GM03348 (cell line): ENCODE measurements at places on chromosomes 3 and 15.
A peak's percentile ranks its signal among the peaks of the same experiment; 100 is the strongest.

DNA sequence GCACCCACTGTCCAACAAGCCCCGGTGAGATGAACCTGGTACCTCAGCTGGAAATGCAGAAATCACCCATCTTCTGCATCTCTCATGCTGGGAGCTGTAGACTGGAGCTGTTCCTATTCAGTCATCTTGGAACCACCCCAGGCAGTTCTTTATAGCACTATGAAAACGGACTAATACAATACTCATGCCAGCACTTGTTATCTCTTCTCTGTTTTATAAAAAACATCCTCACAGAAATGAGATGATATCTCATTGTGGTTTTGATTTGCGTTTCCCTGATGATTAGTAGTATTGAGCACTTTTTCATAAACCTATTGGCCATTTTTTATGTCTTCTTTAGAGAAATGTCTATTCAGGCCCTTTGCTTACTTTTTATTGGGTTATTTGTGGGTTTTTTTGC, 156.2 kb upstream of the ARPP21 start:
- no peak for DNase-seq

GRCh38 chr3:165669504-165669903, 167.7 kb downstream of the BCHE start:
- no peak for DNase-seq

GRCh38 chr3:52176180-52176752, 21.7 kb upstream of the ALAS1 start:
- DNase-seq: no peak

GRCh38 chr3:81443958-81444357, 317.5 kb downstream of the GBE1 start:
- peak; percentile 72 for DNase-seq

DNA sequence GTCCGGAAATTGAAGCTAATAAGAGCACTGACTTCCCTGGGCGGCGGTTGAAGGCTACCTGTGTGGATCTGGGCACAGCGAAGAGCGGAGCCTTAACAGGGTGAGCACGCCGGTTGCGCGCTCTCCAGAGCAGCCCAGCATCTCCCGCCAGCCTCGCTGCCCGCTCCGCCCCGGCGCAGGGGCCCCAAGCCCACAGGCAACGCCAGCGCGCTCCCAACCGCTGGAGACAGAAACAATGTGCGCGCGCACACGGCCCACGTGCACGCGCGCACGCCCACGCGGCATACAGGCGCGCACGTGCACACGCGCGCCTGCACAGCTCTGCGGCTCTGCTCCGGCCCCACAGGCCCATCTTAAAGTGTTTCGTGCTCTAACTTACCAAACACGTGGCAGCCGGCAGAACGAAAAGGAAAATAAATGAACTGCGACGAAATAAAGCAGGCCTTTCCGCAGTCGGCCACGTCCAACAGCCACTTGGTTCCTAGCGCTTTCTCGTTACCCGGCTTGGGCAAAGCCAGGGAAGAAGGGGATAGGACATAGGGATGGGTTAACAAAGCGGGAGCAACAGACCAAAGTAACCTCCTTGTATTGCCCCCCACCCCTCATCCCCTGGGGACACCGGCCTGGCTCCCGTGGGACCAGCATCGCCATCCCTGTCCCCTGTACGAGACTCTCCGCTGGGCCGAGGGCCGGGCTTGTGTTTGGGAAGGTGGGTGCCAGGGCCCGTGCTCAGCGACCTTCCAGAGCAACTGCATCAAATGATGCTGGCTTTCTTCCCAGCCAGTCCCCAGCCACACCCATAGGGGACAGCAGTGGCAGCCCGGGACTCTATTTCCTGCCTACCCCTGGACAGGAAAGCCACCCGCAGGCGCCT, 203.7 kb downstream of the ABHD5 start:
- DNase-seq: peak; percentile 85

DNA sequence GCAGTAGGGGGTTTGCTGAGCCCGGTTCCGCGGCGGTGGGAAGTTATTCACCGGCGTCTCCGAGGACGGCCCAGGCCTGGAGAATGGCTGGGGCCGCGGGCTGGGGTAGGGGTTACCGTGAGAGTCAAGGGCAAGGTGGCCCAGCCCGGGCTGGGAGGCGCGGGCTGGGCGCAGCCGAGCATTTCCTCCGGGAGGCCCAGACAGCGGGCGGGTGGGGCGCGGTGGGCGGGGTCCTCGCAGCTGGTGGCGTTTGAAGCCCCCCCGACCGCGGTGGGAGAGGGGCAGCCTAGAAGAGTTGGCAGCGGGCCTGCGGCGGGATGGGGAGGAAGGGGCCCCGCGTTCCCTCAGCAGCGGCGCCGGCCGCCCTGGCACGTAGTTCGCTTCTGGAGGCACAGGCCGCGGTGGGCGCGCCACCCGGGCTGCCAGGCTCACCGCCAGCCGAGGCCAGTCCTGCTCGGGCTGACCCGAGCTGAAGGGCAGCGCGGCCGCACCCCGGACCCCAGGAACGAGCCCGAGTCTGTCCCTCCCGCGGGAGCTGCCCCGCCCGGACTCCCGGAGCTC, 960 bp upstream of the KLF13 start:
- peak; percentile 71 for DNase-seq

DNA sequence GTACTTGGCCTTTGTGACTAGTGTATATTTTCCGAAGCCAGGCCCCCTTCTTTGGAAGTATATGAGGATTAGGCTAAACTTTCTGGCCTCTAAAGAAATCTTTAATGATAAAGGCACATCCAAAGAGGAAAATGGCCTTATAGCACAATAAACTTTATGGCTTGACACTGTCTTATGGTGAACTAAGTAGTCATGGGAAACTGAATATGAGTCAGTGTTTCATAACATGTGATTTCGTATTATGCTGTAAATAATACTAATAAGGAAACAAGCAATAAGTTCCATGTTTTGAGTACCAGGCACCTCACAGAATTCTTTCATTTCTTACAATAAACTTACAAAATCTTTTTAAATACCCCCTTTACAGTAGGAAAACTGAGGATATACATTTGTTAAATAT, 8.2 kb downstream of the ZPLD1 start:
- DNase-seq: no peak

- DNase-seq: no peak
These were observed 4.8 kb upstream of the CASR start for GRCh38 chr3:122178711-122179110.

DNA sequence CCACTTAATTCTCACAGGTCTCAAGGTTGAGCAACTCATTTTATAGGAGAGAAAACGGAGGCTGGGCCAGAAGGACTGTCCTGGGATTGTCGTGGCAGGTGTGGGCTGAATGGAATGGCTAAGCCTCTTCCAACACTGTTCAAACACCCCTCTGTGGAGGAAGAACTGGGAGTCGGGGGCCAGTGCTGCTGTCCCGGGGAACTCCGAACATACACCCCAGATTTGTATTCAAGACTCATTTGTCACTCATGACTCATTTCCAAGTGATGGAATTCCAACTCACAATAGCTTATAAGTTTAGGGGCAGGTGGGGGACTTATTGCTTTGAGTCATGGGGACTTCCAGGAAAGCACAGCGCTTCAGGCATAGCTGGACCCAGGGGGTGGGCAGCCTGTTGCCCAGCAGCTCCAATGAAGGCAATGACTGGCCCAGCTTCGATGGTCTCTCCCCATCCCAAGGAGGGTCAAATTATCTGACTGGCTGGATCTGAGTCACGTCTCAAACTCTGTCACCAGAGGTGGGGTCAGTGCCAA, 72.5 kb downstream of the TM2D3 start:
- DNase-seq: no peak

GRCh38 chr3:190517687-190518086, 3.8 kb downstream of the IL1RAP start:
- DNase-seq: peak; percentile 39

DNA sequence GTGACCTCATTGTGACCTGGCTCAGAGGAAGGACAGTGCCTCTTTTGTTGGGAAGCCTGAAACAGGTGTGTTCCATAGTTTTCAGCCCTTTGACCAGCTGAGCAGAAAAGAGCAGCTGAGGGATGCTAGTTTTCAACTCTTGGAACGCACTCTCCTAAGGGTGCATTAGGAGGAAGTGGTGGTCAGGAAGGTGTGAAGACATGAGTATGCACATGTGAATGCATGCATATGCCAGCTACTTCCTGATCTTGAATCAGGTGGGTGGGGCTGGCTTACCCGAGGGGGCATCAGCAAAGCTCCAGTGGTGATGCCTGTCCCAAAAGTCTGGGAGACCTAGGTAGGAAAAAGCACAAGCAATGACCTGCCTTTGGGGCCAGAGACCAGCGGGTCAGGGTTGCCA, 23.3 kb upstream of the CEMIP start:
- no peak for DNase-seq

GRCh38 chr3:158086776-158087175, 19.4 kb downstream of the SHOX2 start:
- no peak for DNase-seq

- peak; percentile 49 for DNase-seq
These were observed 36.0 kb downstream of the MNS1 start for GRCh38 chr15:56428821-56429458.

- DNase-seq: no peak
These were observed 1.7 kb downstream of the SEMA3B start for GRCh38 chr3:50270422-50271224.

- no peak for DNase-seq
These were observed 30.3 kb downstream of the CPN2 start for GRCh38 chr3:194320744-194321243.

DNA sequence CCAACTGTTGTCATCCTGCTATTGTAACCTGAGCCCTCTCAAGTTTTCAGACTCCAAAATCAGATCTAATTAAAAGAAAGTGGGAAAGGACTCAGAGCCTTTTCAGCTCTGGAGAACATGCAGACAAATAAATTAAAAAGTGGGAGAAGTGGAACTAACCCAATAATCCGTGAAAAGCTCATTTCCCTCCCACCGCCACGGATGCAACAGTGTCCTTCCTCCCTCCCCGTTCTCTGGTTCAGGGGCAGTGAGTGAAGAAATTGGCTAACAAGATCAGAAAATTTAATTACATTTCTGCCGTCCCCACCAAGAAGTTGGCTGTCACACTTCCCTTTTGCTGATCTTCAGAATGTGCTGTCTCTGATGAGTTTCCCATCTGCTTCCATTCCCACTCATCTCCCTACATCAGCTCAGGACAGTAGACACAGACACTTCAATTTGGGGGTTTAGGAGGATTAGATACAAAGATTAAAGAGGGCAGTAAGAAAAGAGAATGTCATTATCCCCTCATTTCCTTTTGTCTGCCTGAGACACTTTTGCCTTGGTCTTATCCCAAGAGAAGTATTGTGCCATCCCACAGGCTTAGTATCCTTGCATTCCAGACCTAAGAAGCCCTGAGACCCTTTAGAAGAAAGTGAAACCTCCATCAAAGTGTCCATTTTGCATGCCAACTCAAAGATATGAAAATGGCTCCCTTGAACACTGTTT, 335.7 kb upstream of the PPP2R3A start:
- DNase-seq: no peak

DNA sequence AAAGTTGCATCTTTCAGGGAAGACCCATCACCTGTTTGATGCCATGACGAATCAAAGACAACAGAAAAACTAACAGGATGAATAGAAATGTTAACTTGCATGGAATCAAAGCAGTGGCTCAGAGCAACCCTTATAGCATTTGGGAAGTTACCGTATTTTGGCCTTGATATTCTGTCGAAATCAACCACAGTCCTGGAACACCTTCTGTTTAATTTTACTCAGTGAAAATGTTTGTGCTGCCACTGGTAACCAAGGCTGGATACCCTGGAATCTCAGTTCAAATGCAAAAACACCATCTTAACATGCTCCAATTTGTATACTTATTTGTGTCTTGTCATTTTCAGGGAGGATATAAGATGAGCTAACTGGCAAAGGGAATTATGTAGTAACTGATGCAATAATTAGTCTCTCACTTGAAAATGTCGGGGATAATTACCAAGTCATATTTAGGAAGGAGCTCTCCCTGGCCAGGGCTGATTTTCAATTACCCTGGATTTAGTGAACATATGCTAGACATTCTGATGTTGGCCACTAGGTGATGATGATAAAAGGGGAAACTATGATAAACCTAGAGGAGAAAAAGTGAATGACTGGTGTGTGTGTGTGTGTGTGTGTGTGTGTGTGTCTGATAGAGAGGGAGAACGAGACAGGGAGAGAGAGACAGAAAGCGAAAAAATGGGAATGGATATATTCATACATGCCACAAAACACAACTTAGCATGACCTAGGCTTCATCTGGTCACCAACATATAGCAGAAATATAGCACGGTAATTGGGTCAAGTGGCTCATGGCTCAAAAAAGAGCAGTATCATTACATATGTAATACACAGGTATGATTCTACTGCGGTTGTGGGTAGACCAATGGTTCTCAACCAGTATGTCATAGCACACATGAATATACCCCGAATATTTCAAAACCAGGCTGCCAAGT, 19.0 kb upstream of the PRICKLE2 start:
- no peak for DNase-seq

GRCh38 chr15:57861034-57861638, 154.6 kb downstream of the POLR2M start:
- DNase-seq: peak; percentile 52

DNA sequence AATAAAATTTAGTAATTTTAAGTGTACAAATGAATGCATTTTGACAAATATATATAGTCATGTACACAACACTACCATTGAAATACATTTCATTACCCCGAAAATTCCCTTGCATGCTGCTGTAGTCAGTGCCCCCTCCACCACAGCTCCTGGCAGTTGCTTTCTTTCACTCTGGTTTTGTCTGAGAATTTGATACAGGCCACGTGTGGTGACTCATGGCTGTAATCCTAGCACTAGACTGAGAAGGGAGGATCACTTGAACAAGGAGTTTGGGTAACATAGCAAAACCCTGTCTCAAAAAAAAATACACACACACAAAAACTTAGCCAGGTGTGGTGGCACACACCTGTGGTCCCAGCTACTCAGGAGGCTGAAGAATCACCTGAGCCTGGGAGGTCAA, 65.4 kb downstream of the TFRC start:
- DNase-seq: peak; percentile 60

GRCh38 chr15:23647421-23648370, at the start of gene MAGEL2:
MAGEL2 (minus strand) TSS chr15:23647867; CDS start chr15:23647742, 125 bp downstream.
- DNase-seq: peak; percentile 42

GRCh38 chr3:133460809-133461208, 61.0 kb downstream of the BFSP2 start:
- no peak for DNase-seq

GRCh38 chr15:85545185-85545584, 164.8 kb downstream of the AKAP13 start:
- DNase-seq: peak; percentile 27

DNA sequence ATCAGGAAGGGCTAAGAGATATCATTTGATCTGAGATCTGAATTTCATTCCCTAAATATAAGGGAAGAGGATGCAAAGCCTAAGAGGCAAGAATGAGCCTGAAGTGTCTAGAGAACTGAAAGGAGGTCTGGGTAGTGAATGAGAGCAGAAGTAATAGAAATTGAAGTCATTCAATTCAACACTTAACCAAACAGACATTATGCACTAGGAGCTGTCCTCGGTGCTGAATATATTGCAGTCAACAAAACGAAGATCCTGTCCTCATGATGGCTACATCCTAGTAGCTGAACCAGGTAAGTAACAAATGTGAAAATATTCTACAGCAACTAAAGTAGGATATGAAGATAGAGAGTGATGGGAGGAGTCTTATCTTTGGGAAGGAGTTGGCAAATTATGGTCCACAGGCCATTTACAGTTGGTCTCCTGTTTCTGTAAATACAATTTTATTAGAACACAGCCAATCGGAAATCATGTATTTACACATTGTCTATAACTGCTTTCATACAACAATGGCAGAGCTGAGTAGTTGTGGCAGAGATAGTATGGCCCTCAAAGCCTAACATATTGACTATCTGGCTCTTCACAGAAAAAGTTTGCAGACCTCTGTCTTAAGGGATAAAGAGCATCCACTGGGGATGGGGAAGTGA, 192.9 kb upstream of the CADPS start:
- peak; percentile 16 for DNase-seq
